NCI-H2081 treated with DMSO at 0.1 percent for 48 hours (cell line): ENCODE measurements at places on chromosomes 12 and 14.

- DNase-seq: no peak
These were observed 411.0 kb upstream of the OR4E1 start for GRCh38 chr14:22084393-22085281.

GRCh38 chr14:95498622-95499353 lies 17.7 kb downstream of the SYNE3 start:
- DNase-seq: no peak

DNA sequence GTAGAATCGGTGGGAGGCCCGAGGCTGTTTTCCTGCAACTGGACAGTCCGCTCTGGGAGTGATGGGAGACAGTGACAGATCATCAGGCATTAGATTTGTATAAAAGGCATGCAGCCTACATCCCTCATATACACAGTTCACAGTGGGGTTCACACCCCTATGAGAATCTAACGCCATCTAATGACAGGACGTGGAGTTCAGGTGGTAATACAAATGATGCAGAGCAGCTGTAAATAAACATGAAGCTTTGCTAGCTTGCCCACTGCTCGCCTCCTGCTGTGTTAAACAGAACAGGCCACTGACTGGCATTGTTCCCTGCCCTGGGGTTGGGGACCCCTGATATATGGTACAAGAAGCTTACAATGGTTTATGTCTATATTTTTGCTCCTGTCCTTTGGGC lies 179.0 kb downstream of the LRFN5 start:
- DNase-seq: peak; percentile 35

GRCh38 chr14:69661194-69661537 lies 49.8 kb downstream of the SUSD6 start:
- DNase-seq: no peak

GRCh38 chr12:132143336-132144071 lies 615 bp downstream of the DDX51 start:
- no peak for DNase-seq
